ENCODE measurements at places on chromosomes 7 and 10.

GRCh38 chr7:81430150-81430549 lies 339.7 kb downstream of the HGF start:
- DNase-seq, result no peak

- DNase-seq, result no peak
These were observed 114.5 kb downstream of the TMEM130 start for GRCh38 chr7:98755138-98755898.

GRCh38 chr7:157808042-157808441 lies 471.2 kb downstream of the DNAJB6 start:
- DNase-seq, result no peak

- DNase-seq, result no peak
These were observed 12.7 kb upstream of the RHBDD2 start for GRCh38 chr7:75866114-75866488.

DNA sequence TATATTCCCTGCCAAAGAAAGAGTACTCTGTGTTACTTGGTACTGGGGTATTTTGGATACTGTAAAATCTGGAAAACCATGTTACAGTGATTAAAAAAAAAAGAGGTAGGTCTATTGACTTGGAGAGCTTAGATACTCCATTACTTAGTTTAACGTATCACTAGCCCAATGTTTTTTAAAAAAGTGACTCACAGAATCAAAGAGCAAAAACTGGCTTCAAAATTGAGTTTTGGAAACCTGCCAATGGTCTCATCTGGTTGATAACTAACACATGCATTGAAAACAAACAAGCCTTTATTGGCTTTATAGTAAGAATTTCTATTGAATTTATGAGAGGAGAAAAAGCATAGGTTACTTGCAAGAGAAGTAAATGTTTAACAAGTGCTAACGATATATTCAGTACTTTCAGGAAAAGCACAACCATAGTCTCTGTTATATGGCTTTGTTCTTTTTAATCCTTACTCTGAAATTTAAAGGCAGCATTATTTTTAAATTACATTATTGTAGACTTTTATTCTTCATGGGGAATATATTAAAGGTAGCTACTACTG lies 563.3 kb upstream of the SORCS1 start:
- no peak for DNase-seq

- no peak for DNase-seq
These were observed 10.0 kb upstream of the SLC13A1 start for GRCh38 chr7:123209786-123210185.

GRCh38 chr7:131945313-131945911 lies 389.0 kb upstream of the PODXL start:
- no peak for DNase-seq

DNA sequence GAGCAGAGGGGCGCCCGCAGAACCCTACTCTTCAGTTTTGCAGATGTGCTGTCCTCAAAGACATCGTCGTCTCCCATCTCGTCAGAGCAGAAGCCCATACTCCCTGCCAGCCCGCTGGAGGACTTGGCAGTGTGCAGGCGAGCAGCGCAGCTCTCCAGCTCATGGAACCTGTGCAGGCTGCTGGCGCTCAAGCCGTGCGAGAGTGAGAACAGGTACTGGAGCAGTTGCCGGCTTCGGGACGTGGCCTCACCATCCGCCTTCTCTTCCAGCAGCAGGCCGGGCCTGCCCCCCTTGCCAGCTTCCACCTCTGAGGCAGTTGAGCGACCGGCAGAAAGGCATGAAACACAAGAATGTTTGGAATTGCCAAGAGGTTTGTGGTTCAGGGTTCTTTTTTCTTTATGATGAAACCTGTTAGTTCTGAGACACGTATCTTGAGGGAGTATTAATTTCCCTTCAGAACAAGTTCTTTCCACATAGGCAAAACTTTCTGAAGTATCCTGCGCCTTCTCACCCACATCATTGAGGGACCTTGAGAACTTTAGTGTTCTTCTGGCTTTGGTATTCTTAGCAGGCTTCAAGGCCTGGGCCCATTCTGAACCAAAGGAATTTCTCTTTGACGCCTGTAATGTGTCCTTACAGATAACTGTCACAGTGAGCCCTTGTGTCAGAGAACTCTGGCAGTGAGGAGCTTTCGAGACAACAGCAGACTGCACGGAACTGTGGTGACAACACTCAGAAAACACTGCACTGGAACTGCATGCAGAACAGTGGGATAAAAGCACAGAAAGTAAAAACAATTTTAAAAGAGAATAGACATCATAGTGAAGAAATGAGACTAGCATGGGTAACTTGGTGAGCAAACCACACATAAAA lies 89.5 kb downstream of the ALOX5 start:
- DNase-seq, result no peak

- no peak for DNase-seq
These were observed 37.0 kb upstream of the NRF1 start for GRCh38 chr7:129574487-129574886.

GRCh38 chr10:74330646-74331045 lies 179.6 kb downstream of the ADK start:
- no peak for DNase-seq

DNA sequence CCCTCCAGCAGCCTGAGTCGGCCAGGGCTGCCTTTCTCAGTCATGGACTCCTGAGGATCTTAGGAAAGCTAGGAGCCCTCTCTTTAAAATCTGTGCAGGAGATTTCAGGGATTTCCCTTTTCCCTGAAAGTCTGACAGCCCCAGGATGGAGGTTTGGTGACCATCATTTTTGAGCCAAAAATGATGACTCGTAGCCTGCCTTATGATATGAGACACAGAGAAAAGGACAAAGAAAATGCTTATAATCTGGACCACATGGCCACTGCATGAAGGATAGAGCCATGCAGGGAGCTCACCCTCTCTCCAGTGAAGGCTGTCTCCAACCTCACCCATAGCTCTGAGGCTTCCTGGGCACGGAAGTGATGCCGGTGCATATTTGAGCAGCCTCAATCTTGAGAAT lies 106.6 kb upstream of the CHST15 start:
- DNase-seq, result no peak

GRCh38 chr7:129073738-129074137 lies 18.8 kb upstream of the TNPO3 start:
- no peak for DNase-seq

DNA sequence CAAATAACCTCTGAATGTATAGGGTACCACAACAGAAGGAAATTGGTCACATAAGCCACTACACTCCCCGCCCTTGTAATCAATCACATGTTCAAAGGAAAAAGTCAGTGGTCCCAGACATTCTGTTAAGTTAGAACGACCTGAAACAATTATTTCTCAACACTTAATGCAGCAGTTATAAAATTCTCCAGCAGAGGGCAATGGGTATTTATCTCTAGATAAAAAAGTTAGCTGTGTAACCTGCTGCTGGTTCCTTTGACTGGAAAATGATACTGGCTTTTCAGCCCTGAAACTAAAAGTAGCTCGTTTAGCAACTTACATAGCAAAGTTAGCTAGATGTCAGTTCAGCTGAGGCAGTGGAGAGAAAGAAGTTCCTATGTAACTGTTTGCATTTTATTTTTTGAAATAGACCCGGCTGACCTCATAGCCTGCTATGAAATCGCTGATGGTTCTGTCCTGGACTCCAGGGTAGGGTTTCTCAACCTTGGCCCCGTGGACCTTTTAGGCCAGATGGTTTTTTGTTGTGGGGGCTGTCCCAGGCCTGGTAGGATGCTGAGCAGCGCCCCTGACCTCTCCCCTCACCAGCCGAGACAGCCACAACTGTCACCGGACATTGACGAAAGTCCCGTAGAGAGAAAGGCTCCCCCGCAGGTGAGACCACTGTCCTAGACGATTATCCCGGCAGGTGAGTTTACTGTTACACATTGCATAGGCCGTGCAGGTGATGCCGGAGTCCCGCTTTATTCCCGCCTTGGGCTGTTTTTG lies 40.2 kb upstream of the PROSER2 start:
- DNase-seq, result no peak

- DNase-seq, result no peak
These were observed 391.5 kb upstream of the MGMT start for GRCh38 chr10:129075508-129075907.

- DNase-seq, result no peak
These were observed 5.1 kb upstream of the SH2D4B start for GRCh38 chr10:80532571-80532970.

GRCh38 chr7:105673367-105674084 lies 92.2 kb upstream of the EFCAB10 start:
- no peak for DNase-seq

GRCh38 chr7:78141522-78142281 lies 343.1 kb downstream of the PHTF2 start:
- DNase-seq, result no peak

- no peak for DNase-seq
These were observed 164.4 kb downstream of the MDFIC start for GRCh38 chr7:115086146-115086841.

GRCh38 chr10:47092831-47093230 lies 181.6 kb downstream of the PTPN20 start:
- DNase-seq, result no peak

- DNase-seq, result no peak
These were observed 208.3 kb upstream of the NPSR1 start for GRCh38 chr7:34449765-34450164.

DNA sequence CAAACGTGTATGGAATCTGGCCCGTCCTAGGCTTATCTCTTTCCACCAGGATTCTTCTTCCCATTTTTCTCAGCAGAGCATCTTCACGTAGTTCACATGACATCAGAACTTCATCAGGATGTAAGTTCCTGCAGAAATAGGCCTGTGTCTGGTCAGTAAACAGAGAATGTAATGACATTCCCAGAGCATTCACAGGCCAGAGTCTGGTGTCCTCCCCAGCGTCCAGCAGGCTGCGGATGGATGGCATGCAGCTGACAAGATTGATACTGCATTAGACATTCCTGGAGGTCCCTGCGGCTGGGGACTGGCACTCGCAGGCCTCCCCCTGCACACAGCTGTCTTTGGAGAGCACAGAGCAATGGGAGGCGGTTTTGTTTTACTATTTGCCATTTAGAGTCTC lies 28.7 kb downstream of the MGMT start:
- no peak for DNase-seq

GRCh38 chr10:58531084-58531695 lies 18.5 kb downstream of the BICC1 start:
- no peak for DNase-seq

DNA sequence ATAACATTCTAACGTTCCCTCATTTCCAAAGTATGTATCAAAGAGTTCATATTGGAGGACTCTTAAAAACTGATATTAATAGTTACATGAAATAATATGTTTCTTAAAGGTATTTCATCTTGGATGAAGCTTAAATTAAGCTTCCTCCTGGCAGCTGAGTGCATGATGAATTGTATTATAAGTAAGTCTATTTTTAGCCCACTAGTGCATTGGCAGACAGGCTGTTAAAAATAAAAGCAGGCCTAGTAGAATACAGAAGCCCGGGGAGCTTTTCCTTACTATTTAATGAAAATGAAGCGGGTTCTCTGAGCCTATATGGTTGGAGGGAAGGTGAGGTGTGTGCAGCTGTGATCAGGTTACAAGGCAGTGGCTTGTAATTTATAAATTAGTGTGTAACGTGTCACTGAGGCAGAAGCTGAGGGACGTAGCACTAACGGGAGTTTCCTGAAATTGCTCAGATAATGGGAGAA lies 130.7 kb upstream of the KMT2E start:
- no peak for DNase-seq

DNA sequence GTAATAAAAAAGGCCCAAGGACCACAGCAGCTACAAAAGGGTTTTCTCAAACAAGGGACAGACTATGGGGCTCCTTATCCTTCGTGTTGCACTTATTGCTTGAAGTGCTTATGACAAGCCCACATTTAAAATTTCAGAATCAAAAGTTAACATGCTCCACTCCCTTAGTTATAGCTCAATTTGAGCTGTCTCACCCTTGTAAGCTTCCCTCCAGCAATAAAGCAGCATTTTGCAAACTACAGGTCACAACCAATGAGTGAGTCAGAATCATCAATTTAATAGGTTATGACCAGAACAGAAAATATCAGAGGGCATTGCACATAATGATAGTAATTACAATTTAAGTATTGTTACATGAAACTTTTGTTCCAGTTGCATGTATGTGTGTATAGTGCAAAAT lies 53.0 kb downstream of the IMMP2L start:
- no peak for DNase-seq

Measured in SIG-M5 (cell line).